G401 (cell line): ENCODE measurements at places on chromosomes 1 and 21. TPM values are rescaled to one million over a fixed set of nuclear protein-coding genes. Genes with fewer than 3 reads are reported as not detected.

DNA sequence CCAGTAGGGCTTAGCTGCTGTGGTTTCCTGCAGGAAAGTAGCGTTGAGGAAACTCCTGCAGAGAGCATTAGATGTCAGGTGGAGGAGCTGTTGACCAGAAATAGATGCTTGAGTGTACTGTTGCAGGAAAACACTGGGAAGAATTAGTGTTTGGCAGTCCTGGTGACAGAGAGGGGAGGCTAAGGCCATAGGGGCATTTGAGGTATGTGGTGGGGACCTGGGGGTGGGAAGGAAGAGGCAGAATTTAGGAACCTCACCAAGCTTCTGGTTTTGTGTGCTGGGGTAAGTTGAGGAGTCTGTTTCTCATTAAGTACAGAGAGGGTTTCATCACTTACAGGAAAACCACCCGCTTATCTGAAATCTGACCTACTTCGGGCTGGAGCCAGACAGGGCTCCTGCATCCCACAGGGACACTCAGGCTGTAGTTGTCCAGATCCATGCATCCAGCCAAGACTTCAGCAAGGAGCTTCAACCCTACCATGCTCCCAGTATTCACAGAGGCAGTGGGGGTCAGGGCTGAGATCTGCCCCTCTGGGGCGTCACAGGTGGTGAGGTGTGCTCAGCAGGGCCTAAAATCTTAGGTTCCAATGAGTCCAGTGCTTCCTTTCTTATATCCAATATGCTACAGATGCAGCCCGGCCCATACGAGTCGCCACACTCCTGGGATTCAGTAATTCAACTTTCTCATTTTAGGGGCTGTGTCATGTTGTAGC, 15.1 kb downstream of the SH2D2A start:
- peak; percentile 68 for DNase-seq

DNA sequence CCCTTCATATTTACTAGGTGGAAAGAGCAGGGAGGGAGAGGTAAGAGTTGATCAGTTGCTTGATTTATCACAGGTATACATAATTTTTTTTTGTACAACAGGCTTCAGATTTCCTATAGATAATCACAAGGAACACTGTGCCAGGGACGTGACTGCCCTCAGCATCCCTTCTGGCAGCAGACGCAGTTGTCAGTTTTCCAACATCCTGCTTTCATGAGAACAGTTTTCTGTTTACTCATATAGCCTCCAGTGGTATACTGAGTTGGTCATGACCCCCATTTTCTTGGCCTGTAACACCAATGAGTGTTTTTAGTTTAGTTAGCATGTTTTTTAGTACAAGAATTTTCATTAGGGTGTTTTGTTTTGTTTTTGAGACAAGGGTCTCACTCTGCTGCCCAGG, 37.9 kb upstream of the PTPRF start:
- no peak for DNase-seq

GRCh38 chr1:207364614-207365013, 43.1 kb downstream of the CD55 start:
- no peak for DNase-seq

GRCh38 chr1:115356356-115356755, 18.3 kb upstream of the NGF start:
- DNase-seq: no peak

DNA sequence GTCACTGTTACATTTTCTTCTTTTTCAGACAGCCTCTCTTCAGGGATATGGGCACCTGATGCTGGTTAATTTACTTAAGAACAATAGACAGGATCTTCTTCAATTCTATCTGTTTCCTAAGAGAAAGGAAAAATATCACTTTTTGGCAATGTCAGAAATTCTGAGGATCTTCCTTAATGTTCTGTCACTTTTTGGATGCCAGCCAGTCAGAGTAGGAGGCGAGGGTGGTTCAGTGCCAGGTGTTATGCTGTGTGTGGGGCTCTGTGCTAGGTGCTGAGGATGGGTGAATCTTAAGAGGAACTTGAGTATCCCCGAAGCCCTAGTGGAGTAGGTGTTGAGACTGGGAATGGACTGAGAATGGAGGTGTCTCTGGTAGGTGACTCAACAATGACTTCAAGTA, 133.5 kb downstream of the UCK2 start:
- DNase-seq: no peak

Gene C1orf116
- not detected in 2 replicates for total RNA-seq

Gene FMO4
- 7.4 and 12.8 TPM in 2 replicates for total RNA-seq

Gene ZFP69
- total RNA-seq: not detected in 2 replicates

Gene AGRN
- total RNA-seq: 103 and 106 TPM in 2 replicates

DNA sequence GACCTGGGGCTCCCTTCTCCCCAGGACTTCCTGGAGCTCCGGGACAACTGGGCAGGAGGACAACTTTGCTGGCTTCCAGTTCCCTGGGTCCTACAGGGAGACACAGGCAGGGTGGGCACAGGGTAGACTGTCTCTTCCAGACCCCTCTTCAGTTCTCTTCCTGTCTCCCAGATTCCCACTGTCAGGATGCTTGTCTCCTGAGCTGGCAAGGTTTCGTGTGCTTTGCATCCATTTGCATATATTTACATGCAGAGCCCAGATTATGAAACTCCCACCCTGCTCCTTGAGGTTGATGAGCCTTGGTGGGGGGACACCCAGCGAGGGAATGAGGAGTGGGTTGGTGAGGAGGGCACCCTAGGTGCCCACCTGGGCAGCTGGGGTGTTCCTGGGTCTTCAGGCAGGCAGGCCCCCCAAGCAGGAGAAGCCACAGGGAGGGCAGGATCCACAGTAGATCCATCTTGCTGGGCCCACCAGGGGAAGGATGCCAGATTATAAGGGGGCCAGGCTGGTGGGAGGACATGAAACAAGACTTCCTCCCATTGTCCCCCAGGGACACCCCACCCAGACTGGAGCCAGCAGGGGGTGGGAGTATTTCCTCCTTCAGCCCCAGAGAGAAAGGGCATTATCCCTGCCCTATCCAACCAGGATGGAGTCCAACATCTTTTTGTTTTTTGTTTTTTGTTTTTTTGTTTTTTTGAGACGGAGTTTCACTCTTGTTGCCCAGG, at the start of gene FCN3:
Gene FCN3 (minus strand): TSS at position 463 of the 725 bp plus-strand sequence. CDS start 6 bp downstream, at position 457.
- DNase-seq: no peak

Gene DEGS1
- total RNA-seq: 306 and 340 TPM in 2 replicates

DNA sequence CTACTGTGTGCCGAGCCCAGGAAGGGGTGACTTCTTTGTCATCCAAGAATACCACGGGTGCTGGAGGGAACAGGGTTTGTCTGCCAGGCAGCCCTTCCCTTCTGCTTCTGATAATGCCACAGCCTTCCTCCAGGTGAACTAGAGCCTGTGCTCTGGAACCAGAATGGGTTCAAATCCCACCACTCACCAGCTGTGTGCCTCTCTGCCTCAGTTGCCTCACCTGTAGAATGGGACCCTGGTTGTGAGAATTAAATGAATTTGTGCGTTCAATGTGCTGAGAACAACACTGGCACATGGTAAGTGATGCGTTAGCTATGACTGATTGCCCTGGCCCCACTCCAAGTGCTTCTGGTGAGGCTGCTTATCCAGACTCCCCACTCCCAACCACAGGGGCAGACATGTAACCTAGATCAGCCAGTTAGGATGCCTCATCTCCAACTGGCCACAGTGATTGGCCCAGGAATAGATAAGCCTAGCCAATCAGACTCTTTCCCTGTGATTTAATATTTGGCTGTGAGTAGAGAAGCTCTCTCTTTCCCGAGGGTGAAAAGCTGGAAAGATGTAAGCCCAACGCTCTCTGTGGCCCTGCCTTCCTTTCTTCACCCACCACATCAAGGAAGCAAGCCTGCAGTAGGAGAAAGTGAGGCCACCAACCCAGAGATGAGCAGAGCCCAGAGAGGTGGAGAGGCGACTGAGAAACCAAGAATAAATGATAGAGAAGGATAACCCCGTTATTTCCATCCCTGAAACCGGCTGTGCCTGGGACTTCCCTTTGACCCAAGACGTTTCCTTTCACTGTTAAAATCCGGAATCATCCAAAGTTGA, 20.8 kb upstream of the LAPTM5 start:
- DNase-seq: no peak

GRCh38 chr1:156379420-156380165, 10.6 kb downstream of the RHBG start:
- DNase-seq: no peak

DNA sequence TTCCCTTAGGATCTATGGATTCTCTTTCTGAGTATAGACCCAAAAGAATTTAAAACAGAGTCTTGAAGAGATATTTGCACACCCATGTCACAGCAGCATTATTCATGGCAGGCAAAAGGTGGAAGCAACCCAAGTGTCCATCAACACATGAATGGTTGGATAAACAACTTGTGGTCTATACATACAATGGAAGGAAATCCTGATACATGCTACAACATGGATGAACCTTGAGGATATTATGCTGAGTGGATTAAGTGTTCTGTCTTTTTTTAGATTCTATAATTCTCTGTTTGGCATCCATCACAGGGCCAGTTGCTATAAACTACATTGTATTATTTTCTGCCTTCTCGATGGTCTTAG, 39.8 kb downstream of the PTPN14 start:
- DNase-seq: no peak

GRCh38 chr1:235069577-235070563, 58.8 kb downstream of the TOMM20 start:
- peak; percentile 40 for DNase-seq

DNA sequence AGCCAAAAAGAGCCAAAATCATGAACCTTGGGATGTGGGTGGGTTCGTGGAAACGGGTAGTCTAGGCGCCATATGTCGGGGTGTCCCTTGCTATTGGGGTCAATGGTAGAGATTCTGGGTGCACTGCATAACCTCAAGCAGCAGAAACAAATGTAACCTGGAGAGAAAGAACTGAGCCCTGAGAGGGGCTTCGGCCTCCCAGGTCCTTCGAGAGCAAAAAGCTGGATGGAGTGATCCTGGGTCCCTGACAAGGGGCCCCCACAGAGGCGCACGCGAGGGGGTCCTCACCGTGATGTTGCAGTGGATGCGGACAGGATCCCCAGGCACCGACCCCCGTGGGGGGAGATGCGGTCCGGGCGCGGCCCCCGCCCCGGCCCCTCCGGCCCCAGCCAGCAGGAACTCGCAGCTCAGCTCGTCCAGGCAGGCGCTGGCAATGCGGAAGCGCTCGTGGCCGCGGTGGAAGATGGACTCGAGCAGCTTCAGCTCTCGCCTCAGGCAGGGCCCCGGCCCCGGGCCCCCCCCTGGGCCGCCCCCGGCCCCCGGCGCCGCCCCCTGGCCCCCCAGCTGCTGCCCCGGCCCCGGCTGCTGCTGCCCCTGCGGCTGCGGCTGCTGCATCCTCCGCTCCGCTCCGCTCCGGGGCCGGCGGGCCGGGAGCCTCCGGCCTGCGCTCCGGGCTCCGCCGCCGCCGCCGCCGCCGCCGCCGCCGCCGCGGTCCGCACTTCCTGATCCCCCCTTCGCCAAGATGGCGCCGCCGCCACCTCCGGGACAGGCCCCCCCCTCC, at the start of gene UBE2Q1:
Gene UBE2Q1 (minus strand): TSS at position 724 of the 781 bp plus-strand sequence. CDS start 109 bp downstream, at position 615.
- DNase-seq: no peak

DNA sequence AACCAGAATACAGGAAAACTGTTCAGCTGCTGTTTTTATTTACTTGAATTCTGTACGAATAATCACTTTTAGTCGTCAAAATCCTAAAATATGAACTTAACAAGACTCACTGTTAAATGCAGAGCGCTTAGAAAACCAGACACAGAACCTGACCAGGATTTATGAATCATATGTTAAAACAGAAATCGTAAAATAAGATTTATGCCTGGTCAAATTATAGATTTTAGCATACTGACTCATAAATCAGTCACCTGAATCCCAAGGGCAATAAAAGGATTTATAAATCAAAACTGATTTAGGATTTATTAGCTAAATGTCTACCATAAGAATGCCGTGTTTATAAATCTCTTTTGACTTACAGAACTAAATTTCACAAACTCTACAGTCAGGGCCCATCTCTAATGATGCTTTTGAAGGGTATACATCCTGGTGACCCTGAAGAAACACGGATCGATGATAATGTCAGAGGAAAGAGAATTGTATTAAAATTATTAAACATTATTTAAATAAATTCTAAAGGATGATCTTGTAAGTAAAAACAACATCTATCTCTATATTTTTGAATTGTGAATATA, 28.8 kb downstream of the CYYR1 start:
- DNase-seq: no peak

GRCh38 chr1:37797750-37798345, 4.2 kb downstream of the MANEAL start:
- no peak for DNase-seq

Gene OR2T33
- total RNA-seq: not detected in 2 replicates

Gene KIF14
- 12.4 and 17.8 TPM in 2 replicates for total RNA-seq

DNA sequence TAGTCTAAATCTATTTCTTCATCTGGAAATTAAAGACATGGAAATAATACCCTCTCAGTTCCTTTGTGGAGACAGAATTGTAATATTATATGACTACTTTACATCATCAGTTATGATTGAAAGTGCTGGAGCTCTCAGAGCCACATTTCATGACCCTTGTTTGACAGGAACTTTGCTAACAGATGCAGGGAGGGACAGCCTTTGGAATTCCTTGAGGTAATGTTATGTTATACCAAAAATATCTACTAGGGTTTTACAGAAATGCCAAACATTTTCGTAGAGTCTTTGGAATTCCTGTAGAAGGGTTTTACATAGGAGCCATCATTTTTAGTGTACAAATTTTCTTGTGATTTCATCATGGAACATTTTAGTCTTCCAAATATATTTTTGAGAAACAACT, 57.4 kb upstream of the ADAMTS5 start:
- DNase-seq: no peak

- DNase-seq: peak; percentile 55
These were observed 755 bp upstream of the THRAP3 start for GRCh38 chr1:36223381-36223995.

Gene ZNF648
- total RNA-seq: not detected in 2 replicates

GRCh38 chr21:16912075-16912474, 600.8 kb upstream of the CXADR start:
- DNase-seq: no peak

DNA sequence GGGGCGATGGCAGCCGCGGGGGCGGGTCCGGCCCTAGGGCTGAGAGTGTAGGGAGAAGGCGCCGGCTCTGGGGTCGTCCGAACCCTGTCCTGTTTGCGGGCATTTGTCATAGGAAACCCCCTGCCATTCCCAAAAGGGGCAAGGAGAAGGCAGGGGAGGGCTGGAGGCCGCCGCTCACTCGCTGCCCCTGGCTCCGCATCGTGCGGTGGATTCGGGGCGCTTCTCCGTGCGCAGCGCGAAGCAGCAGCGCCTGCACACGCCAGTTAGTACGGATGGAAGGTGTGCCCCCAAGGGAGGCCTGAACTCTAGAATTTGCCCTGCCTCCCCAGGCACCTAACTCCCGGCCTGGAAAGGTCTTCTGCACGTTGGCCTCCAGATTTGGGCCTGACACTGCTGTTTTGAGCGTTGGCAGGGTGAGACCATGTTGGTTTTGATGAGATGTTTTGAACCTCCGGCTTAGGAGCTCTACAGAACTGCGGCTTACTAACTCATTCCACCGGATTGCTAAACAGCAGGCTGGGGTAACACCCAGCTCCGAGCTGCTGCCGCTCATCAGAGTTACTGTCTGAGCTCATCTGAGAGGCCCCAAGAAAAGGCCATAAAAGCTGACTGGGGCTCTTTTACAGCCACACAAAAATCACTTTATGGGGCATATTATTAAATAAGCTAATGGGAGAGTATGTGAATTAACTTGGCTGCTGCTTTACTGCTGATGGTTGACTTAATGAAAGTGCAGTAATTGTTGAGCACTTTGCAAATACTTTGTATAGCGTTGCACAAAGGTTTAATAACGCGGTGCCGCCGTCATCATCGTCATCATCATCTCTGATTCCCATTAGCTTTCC, 987 bp downstream of the GPR137B start:
- DNase-seq: peak; percentile 51

Gene ZBTB21
- 5.5 and 22.0 TPM in 2 replicates for total RNA-seq

Gene PALMD
- total RNA-seq: 43.5 and 56.9 TPM in 2 replicates

GRCh38 chr1:44464361-44464760, 59.3 kb downstream of the RNF220 start:
- DNase-seq: no peak

- no peak for DNase-seq
These were observed 43.3 kb downstream of the BACE2 start for GRCh38 chr21:41211060-41211805.
